EH (cell line): ENCODE measurements at places on chromosomes 3 and 15.

- DNase-seq: peak; percentile 50
These were observed 3.6 kb upstream of the LIMD1 start for GRCh38 chr3:45590822-45591546.

DNA sequence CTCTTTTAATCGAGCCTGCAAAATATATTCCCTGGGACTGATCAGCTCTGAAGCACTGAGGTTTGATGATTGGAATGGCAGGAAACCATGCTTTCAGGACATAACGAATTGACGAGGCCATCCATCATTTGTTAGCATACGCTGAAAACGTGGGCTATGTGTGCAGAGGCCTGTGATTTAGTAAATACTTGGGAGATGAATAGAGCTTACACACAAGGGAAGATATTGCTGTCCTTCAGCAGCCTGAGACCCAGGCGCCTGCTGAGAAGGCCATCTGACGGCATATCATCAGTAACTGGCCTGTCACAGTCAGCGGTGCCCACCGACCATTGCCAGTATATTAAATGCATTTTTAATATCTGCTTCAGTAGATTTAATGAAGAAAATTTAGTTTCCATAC lies 16.2 kb downstream of the CDIN1 start:
- no peak for DNase-seq

DNA sequence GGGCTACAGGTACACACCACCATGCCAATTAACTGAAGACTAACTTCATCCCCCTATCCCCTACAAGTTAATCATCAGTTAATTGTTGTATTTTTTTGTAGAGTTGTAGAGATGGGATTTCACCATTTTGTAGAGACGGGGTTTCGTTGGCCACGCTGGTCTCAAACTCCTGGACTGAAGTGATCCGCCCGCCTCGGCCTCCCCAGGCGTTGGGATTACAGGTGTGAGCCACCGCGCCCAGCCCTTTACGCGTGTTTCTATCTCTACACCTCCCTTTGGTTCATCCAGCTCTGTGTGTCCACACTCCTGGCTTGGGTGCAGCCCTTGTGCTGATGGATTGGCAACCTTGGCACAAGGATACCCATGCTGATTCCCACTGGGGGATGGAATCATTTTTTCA lies 258.8 kb downstream of the FAM43A start:
- DNase-seq: no peak

DNA sequence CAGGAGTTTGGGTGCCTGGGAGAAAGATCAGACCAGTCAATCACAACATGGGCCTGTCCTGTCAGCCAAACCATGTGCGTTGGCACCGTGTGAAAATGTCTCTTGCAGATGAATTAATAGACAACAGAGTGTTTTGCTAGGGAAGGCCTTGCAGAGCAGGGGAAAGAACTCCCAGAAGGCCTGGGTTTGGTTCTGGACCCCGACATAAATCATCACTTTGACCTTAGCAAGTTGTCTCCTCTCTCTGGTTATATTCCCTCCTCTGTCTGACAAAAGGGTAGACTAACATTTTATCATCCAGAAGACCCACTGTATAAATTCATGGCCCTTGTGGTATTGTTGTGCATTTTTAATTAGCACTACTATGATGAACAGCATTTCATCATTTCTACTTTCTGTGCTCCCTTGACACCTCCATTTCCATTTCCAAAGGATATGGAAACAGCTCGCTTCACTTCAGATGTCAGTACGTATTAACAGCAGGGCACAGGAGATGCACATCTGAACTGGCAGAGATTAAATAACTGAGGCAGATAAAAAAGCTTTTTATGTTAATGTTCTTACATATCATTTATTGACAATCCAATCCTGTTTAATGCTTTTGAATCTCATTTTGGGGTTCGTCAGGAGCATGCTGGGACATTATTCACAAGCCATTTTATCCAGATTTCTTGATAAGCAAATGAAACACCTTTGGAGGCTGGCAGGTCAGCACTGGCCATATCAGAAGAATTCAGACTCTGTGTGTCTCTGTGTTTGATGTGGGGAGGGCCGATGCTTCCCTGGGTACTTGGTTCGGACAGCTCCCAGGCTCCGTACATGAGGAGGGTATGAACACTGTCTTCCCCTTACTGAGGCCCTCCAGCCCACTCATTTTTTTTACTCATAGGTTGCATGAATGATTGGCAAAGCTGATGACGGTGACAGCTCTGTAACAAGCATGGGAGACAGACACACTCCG lies 28.2 kb upstream of the IL12A start:
- DNase-seq: no peak

DNA sequence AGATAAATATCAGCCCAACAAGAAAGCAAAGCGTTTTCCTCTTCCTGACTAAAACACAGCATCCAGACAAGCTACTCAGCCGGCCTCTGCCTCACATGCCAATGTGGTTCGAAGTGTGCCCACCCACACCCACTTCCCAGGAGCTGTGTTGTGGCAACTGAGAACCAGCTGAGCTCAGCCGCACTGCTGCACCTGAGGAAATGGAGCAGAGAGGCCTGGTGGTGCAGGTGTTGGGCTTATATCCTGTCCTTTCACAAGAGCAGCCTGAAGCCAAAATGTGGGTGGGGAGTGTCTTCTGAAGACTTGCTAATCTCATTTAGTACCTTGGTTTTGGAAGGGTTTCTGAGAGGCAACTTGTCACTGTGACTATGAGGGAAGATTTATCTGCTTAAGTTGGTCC lies 23.0 kb upstream of the RETNLB start:
- no peak for DNase-seq

DNA sequence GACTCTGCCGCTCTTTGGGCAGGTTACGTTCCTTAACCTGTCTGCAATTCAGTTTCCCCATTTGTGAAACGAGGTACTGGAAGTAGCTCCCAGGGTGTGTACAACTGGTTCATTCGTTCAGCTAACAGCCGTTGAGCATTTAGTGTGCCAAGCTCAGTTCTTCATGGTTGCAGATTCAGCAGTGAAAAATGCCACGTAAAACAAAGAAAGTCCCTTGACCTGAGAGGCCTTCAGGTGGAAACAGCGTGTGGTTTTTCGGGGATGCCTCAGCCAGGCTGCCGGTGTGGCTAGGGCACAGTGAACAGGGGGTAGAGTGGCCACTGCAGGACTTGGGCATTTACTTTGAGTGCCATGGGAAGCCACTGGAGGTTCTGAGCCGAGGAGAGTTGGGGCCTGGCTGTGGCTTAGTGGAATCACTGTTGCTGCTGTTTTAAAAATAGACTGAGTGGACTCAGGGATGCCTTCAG lies 4.7 kb downstream of the SYNM start:
- no peak for DNase-seq

DNA sequence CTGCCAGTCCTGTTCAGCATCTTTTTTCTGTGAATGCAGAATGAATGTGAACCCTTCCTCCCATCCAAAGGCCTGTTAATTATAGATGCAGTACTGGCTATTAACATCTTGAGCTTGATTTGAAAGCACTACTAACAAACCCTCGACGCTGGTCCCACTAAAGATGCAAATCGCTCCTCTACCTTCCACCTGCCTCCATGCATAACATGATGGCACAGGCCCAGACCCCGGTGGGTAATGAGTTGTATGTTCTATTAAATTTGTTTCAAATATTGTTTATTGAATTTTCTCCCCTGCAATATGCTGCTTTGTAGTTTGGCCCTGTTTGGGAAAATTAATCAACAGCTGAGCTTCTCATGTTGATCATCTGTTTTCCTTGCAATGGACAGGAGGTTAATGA lies 69.3 kb downstream of the RAB11A start:
- no peak for DNase-seq

GRCh38 chr3:25427155-25427554 lies 908 bp upstream of the RARB start:
- peak; percentile 76 for DNase-seq

DNA sequence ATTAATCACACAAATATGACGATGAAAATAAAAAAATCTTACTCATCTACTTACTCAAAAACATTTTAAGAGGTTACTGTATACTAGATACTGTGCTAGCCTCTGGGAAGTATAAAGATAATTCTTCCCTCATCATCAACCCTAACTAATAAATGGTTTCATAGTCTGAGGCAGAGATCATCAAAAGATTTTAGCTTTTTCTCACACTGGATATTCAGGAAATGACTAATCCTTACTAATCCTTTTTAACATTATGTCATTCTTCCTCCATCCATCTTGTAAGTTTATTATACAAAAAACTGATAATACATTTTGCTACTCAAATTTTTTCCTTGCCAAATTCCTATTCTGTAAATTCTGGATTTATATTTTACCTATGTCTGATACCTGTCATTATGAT lies 29.7 kb downstream of the ACAD11 start:
- DNase-seq: peak; percentile 87

DNA sequence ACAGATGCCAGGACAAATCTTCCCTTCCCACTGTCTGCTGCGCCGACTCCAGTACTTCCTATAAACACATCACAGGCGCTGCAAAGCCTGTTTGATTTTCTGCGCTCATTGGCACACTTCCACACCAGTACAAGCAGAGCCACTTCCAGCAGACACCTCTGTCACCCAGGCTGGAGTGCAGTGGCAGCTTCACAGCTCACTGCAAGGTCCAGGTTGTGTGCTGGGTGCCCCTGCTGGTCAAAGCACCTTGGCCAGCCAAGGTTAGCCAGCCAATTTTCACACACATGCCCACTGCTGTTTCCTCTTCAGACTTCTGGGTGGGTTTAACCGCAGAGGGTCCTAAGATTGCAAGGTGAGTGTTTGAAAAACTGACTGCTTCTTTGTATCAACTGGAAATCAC lies 4.9 kb downstream of the CHDH start:
- DNase-seq: no peak

DNA sequence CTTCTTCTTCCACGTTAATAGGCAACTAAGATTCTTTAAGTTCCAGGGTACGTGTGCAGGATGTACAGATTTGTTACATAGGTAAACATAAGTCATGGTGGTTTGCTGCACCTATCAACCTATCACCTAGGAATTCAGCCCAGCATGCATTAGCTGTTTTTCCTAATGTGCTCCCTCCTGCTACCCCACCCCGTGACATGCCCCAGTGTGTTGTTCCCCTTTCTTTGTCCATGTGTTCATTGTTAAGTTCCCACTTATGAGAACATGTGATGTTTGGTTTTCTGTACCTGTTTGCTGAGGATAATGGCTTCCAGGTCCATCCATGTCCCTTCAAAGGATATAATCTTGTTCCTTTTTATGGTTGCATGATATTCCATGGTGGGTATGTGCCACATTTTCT lies 21.1 kb downstream of the GTF2A2 start:
- no peak for DNase-seq

GRCh38 chr3:36542186-36542585 lies 161.9 kb downstream of the STAC start:
- peak; percentile 71 for DNase-seq

- no peak for DNase-seq
These were observed 22.5 kb downstream of the MYZAP start for GRCh38 chr15:57614241-57614640.

DNA sequence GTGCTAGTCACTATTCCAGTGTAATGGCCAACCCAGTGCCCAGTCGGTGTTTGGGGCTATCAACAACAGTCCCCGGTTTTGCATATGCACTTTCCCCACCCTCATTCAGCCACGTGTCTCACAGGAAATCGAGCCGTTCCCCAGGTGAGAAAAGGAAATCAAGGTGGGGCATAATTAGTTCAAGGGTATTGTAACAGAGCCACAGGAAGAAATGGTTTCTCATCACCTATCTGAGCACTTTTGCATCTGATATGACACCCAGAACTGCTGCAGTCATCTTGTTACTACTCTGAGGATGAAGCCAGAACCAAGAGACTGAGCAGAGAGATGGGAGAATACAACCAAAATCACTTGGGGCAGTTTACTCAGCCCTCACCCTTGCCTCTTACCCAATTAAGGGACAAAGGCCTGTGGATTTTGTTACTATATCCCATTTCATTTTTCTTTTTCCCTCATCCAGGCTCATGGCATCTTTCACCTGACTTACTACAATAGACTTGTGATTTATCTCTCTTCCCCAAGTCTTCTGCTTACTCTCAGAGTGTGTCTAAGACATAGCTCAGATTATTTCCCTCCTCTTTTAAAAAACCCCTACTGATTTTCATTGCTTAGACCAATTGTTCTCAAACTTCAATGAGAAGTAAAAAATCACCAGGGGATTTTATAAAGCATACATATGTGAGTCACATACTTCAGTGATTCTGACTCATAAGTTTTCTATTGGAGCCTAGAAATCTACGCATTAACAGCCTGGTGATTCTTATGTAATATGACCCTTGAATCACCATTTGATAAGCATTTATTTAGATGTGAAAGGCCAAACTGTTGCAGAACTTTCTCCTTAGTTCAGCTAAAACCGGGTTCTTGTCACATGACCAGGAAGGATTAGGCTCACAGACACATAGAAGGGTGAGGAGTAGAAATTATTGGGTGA lies 40.5 kb downstream of the TRAT1 start:
- DNase-seq: no peak

DNA sequence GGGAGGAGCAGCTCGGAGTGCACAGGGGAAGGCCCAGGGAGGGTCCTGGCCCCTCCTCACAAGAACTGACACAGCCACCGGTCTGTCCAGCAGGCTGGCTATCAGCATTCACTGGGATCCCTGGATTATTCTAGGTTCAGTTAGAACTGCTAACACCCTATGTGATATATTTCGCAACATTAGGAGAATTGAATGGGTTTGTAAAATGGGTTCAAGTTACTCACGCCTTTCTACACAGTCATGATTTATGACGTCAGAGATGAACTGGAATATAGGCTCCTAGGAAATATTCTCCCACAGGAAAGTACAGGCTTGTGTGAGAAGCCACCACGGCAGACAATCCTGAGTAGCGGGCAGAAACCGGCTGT lies 969 bp upstream of the BSN start:
- peak; percentile 55 for DNase-seq

DNA sequence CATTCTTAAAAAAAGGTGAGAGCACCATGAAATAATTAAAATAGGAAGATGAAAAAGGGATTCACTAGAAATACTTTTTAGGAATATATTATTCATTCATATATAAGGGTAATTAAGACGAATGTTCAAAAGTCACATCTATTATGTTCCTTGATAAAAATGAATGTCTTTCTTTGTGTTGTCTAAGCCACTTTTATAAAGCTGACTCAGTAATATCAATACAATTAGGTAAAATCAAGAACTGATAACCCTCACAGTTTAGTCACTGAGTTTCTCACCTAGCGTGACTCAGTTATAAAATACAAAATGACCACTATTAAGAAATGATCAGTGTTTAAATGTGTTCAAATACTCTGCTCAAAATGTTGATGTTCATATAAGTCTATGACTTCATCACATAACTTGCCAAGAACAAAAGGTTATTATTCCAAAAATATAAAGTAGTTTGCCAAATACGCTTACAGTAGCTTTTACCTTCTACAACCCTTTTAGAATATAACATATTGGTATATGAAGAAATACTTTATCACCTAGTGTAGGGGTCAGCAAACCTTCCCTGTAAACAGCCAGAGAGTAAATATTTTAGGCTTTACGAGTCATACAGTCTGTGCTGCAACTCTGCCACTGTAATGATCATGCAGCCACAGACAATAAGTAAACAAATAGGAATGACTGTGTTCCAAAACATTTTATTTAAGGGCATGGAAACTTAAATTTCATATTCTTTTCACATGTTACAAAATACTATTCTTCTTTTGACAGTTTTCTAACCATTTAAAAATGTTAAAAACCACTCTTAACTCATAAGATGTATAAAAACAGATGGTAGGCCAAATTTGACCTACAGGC lies 369.8 kb downstream of the TBC1D5 start:
- peak; percentile 20 for DNase-seq

GRCh38 chr3:145678401-145678800 lies 482.6 kb downstream of the PLOD2 start:
- DNase-seq: no peak

GRCh38 chr3:66220066-66220465 lies 735 bp upstream of the SLC25A26 start:
- DNase-seq: no peak

GRCh38 chr15:62559381-62559733 lies 394.3 kb upstream of the C2CD4B start:
- DNase-seq: no peak

- peak; percentile 42 for DNase-seq
These were observed 20.1 kb upstream of the ZCWPW2 start for GRCh38 chr3:28328188-28329151.
